ENCODE measurements at places on chromosomes 2 and 18. TPM values are rescaled to one million over a fixed set of nuclear protein-coding genes. Genes with fewer than 3 reads are reported as not detected.

The RAMP1 gene
- polyA plus RNA-seq: 2.5 TPM

The AP1S3 gene
- 13.2 TPM for polyA plus RNA-seq

The UGT1A9 gene
- polyA plus RNA-seq: 4.9 TPM

The GALNT5 gene
- 0.70 TPM for polyA plus RNA-seq

The IL36A gene
- not detected for polyA plus RNA-seq

The COLEC11 gene
- polyA plus RNA-seq: 3.4 TPM

The CROCC2 gene
- 0.10 TPM for polyA plus RNA-seq
